ENCODE measurements at places on chromosomes 5 and 9.

DNA sequence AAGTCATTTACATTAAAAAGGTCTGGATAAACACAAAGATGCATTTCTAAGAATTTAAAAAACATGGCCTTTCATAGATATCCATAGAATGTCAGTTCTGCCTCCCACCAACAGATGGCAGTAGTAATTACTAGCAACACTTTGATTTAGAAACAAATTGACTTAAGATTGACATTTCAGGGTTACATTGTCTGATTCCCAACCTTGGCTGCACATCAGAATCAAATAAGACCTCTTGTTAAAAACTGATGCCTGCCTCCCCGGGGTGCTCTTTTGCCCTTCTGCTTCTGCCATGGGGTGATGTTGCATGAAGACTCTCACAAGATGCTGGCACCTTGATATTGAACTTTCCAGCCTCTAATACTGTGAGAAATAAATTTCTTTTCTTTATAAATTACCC is 146.2 kb upstream of the GPR151 start:
- no peak for DNase-seq

- no peak for DNase-seq
These were observed 227.9 kb downstream of the BNC2 start for GRCh38 chr9:16642421-16643109.

GRCh38 chr5:180589771-180590542 is 1.3 kb downstream of the SCGB3A1 start:
- DNase-seq = no peak

DNA sequence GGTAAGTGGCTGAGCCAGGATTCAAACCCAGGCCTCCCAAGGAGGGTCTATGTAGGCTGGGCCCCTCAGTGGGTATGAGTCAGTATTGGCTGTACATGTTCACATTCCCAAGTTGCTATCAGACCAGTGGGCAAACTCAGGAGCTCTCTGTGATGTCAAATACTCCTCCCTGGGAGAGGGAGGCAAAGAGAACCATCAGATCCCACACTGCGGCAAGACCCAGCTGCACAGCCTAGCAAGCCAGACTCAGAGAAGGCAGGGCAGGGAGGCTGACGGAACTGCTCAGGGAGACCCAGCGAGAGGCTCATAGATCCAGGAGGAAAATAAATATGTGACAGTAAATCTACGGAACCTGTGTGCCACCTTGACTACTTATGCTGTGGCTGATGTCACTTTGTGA is 42.6 kb upstream of the SAP30L start:
- DNase-seq = no peak

DNA sequence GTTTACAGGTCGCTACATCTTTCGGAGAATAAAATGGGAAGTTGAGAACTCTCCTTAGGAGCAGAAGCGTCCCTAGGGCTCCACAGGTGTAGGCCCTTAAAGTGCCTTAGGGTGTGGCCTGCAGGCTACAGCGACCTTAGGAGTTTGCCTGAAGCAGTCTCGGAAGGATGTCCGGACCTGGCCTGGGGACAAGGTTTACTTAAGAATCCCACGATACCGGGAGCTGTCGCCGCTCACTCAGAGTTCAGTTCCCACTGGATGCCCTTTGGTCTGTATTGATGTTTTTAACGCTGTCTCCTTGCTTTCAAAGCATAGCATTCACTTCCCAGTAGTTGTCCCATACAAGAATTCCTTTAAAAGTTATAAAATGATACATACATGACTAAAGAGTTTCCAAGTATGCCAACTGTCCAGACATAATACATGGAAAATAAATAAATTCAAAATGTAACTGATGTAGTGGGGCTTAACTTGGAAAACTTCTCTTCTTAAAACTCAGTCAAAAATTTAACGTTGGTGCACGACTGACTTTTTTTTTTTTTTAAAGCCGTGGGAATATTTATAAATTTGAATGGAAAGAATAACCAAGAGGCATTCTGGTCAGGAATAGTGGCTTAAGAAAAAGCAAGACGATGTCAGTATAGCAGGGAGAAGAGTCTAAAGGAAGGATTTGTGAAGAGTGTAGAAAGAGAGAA is 848 bp downstream of the RAD50 start:
- peak; percentile 41 for DNase-seq

GRCh38 chr5:36202521-36202961 is 39.2 kb downstream of the NADK2 start:
- DNase-seq = no peak

DNA sequence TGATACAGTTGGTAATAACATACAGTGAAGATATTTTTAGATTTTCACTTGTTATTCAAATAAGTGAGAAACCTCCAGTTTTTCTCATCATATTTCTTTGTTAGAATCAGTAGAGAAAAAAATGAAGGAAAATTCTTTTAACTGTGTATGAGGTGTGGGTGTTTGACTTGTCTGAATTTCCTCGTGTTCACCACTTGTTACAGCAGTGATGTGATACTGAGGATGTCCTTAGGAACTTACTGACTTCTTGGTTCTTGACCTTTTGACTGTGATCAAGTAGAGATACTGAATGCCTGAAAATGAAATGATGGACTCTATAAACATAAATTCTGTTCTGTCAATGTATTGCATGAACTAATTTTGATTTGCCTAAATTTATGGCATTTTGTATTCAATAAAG is 10.7 kb downstream of the PBX3 start:
- no peak for DNase-seq

GRCh38 chr9:72996684-72997314 is 43.9 kb upstream of the ALDH1A1 start:
- DNase-seq = no peak

GRCh38 chr5:114981111-114981510 is 188.6 kb downstream of the TRIM36 start:
- DNase-seq = no peak

GRCh38 chr5:18807256-18808149 is 1173.2 kb downstream of the TAF11L14 start:
- DNase-seq = no peak

DNA sequence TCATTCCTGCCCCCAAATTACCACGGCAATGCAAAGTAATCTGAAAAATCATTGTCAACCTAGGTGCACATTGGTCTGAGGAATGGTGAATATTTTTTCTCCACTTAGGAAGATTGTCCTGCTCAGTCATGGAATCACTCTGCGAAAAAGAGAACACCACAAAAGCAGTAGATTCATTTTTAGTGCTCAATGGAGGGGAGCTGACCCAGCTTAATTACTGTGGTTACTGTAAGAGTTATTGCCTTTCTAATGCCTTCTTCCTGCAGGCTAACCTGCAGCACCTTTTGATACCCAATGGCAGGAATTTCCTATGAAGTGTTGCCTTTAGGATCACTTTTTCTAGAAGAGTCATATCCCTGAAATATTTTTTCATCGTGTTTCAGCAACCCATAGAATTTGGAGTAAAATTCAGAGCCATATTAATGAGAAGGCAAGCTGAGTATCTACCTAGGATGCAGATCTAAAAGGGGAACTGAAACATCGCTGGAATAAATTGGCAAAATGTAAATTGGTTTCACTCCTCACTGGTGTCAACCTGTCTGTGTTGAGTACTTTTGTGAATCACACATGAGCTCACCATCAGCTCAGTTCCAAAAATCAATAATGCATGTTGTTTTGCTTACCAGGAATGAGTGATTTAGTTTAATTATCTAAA is 464.5 kb downstream of the CSNK1G3 start:
- no peak for DNase-seq

- no peak for DNase-seq
These were observed 150.9 kb upstream of the DMRT1 start for GRCh38 chr9:690517-691111.

DNA sequence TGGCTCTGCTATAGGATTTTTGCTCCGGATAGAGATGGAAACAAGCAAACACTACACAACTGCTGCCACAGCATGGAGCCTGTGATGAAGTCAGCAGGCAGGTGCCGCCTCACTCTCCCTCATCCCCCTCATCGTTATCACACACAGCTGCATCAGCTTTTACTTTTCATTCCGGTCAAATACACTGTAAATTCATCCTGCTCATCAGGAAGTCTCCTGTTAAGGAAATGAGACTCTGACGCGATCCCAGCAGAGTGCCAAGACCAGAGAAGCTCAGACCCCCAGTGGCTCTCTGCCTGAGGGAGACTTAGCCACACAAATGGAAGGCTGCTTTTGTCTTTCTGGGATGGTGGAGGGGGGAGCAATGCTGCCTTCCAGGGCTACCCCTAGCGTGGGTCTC is 270.2 kb downstream of the ELAVL2 start:
- no peak for DNase-seq

GRCh38 chr5:176800024-176800423 is 10.3 kb upstream of the UNC5A start:
- no peak for DNase-seq

DNA sequence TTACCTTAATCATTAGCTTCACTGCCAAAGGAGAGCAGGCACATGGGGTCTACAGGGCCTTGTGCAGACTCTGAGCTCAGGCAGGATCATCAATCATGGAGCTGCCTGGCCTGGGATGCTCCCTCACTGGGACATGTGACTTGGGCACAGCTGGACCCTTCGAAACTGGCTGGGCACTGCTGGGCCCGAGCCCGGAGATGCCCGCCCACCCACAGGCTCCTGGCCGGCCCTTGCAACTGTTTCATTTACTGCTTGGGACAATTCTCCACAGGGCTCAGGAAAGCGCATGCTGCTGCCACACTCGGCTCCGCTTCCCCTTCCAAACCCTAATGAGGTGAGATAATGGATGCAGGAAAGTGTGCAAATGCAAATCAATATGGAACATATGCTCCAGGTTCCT is 387.5 kb downstream of the TRIM36 start:
- DNase-seq = no peak

- no peak for DNase-seq
These were observed 59.1 kb upstream of the ALDH1A1 start for GRCh38 chr9:73011956-73012355.

DNA sequence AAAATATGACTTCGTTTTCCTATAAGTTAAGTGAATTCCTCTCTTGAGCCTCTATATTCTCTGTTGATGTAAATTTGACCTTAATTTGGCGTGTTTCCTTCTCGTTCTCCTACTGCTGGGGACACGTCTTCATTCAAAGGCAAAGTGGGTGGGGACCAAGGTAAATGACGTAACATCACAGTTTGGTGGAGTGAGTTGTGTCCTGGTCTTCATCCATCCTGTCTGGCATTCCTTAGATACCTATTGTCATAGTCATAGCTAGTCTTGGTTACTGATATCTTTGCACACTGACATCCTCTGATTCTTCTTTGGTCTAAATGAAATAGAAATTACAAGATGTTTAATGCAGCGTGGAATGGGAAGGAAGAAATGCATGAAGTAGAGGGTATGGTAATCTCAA is 108.5 kb downstream of the NNT start:
- no peak for DNase-seq

DNA sequence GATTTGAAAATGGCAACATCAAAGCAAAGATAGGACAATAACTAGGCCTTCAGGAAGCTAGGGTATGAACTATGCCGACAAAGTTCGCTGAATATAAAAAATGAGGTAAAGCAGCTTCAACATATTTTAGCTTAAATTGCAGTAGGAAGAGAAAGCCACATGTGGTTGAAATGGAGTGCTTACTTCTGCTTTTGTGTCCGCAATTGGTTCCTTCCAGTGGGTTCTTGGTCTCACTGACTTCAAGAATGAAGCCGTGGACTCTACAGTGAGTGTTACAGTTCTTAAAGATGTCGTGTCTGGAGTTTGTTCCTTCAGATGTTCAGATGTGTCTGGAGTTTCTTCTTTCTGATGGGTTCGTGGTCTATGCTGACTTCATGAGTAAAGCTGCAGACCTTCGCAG is 95.2 kb downstream of the APTX start:
- no peak for DNase-seq

- no peak for DNase-seq
These were observed 7.8 kb upstream of the TGFBI start for GRCh38 chr5:136021016-136021405.

GRCh38 chr9:126502417-126503332 is 111.1 kb upstream of the LMX1B start:
- DNase-seq = no peak

- DNase-seq = no peak
These were observed 47.9 kb downstream of the MAMDC2 start for GRCh38 chr9:70091572-70091971.

DNA sequence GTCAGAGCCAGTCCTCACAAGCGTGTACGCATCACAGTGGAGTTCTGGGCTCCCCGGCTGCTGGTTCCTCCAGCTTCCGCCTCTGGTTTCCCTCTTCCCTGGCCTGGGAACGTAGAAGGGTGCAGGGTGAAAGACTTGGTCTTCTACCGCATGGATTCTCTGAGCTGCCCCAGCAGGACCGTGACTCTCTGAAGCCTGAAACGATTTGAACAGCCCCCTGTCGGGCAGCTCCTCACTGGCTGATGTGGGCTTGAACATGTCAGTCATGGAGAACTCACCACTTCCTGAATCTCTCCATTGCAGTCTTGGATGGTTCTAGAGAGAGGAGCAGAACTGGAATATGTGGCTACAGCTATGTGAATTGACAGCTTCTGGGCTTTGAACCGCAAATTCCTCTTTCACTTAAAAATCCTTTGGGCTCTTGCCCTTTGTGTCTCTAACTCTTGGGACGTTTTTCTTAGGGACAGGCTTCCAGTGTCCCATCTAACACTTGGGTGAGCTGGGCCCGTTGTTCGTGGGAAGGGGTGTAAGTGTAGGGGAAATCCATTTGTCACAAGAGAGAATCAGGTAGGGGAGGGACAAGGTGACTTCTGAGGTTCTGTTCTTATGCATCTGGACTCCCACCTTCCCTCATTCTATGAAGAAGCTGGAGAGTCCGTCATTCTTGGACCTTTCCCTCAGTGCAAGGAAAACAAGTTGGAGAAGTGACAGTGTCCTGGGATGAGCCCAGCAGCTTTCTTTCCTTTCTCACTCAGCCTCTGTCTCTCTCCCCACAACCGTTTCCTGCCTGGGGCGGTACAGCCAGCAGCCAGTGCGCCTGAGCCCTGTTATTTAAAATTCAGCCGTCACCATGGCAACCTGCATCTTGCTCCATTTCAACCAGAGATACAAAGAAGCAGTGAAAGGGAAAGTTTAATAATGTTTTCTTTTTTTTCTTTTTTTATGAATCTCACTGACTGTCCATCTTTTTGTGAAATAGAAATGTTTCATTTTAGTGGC is 84.7 kb downstream of the PTTG1 start:
- peak; percentile 68 for DNase-seq

- DNase-seq = no peak
These were observed 284.7 kb downstream of the SMARCA2 start for GRCh38 chr9:2299843-2300205.

DNA sequence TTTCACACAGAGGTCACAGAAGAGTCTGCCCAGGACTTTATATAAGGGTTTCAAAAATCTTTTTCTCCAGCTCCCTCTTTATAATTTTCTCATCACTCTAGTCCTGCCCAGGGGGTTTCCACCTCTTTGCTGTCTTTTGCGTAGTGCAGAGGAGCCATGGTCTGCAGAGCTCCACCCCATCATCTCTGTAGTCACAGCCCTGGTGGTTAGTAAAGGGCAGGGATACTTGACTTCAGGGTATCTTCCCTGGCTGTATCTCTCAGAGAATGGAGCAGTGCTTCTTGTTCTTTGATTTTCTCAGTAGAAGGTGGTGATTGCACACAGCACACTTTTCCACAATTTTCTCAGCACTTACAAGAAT is 900.6 kb upstream of the COX7C start:
- no peak for DNase-seq

DNA sequence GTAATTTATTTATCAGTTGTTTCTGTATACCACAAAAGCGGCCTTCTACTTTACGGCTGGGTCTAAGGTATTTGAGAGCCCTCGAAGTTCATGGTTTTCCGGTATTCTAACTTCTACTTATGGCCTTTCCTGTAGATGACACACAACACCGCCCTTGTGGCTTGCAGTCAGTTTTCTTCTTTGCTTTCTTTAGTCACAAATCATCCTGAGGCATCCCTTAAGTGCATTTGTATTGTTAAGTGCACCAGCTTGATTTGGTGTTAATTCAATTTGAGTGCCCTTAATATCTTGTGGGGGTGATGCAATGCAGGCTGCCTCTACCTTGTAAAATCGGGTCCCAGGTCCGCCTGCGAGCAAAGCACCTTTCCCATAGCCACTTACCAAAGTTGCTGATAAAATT is 511.9 kb downstream of the CCDC171 start:
- no peak for DNase-seq

All from stimulated activated CD4-positive, alpha-beta T cell treated with anti-CD3 and anti-CD28 coated beads, Interleukin-4, amount 100 ng/mL, for 24 hours (primary cell).